ENCODE measurements at places on chromosomes 11 and 22.

GRCh38 chr11:61297746-61298145 is 2.6 kb upstream of the VWCE start:
- DNase-seq = peak; percentile 97

GRCh38 chr11:75994616-75995015 is 179.6 kb downstream of the UVRAG start:
- DNase-seq = no peak

GRCh38 chr11:40302669-40303068 is 1156.8 kb downstream of the LRRC4C start:
- no peak for DNase-seq

GRCh38 chr22:30876221-30876751 is 92.3 kb downstream of the MORC2 start:
- no peak for DNase-seq

DNA sequence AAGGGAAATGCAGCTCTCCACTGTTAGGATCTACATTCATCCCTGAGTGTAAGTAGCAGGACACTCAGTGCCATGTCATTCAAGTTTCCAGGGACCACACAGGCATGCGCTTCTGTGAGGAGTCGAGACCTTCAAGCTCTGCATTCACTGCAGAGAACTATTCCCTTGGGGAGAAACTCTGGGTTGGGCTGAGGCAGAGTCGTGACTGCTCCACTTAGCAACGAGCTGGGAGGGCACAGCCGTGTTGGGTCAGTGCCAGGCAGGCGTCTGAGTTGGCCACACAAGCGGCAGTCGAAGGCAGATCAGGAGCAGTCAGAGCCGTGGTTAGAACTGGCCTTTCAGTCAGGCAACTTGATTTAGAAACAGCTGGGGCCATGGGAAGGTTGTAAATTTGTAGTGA is 14.7 kb downstream of the MPEG1 start:
- no peak for DNase-seq

DNA sequence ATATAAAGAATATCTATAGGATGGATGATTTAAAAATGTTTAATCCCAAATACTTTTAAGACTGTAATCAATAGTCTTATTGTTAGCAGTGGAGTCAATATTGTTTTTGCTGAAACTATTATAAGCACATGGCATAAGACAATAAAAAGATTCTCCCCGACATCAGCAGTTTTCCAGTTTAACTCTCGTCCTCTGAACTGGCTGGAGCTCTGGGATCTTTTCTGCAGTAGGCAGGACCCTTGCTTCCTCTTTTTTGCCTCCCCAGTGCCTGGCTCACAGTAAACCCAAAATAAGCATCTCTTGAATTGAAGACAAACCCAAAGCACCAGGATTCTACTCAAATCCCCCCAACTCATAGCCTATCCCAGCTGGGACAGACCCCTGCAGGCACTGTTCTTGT is 32.9 kb downstream of the KCNJ1 start:
- DNase-seq = no peak

- DNase-seq = no peak
Measured at GRCh38 chr11:34267013-34267412, 90.8 kb downstream of the ABTB2 start.

DNA sequence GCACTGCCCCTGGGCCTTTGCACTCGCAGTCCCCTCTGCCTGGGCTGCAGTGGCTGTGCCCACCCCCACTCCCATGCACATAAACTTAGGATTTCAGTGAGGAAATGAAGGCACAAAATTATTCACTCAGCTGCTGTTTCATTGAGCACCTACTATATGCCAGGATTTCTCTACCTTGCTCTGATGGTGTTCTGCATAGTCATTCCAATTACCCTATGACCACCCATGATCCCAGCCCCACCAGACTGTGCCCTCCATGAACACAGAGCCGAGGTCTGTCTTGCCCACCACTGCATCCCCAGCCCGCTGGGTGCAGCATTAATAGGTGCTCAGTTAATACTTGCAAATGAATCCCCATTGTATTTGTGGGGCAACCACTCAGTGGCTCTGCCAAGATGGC is 10.9 kb downstream of the CYTH4 start:
- DNase-seq = no peak

DNA sequence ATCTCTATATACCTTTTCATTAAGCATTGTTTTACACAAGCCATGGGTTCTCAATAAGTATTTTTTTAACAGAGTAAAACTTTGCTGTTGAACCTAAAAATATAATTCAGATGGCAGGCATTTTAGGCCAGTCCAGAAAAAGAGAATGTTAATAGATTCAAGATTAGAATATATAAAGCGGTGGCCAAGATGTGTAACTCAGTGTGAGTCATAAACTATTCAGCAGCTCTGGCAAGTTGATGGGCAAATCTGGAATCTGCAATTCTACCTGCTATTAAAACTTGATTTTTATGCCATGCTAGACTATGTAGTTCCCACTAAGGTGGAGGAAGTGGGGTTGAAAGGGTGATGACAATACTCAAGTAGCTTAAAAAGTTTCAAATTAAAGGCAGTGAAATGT is 45.4 kb downstream of the CASP12 start:
- DNase-seq = no peak

DNA sequence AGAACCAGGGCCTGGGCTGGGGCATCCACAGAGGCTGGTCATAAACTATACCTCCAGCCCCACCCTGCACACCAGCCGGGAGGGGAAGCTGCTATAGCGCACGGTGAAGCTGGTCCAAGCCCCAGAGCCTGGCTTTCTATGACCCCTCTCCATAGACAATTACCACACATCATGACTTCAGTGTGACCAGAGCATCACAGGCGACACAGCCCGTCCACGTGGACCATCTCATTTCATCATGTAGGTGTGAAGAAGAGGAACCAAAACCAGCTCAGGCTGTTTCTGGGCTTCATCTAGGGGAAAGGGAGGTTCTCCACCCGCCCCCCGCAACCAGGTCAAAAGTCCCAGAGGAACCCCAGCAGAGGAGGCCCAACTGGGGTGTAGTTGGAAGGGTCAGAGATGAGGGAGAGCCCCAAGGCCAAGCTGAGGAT is 3.0 kb downstream of the CXCR5 start:
- DNase-seq = no peak

- no peak for DNase-seq
Measured at GRCh38 chr11:134656861-134657540, 245.0 kb upstream of the B3GAT1 start.

GRCh38 chr11:1508986-1509385 is 22.4 kb upstream of the MOB2 start:
- DNase-seq = no peak

- DNase-seq = peak; percentile 70
Measured at GRCh38 chr11:66068923-66069714, 953 bp upstream of the PACS1 start.

- no peak for DNase-seq
Measured at GRCh38 chr11:118843565-118843964, 40.1 kb upstream of the CXCR5 start.

DNA sequence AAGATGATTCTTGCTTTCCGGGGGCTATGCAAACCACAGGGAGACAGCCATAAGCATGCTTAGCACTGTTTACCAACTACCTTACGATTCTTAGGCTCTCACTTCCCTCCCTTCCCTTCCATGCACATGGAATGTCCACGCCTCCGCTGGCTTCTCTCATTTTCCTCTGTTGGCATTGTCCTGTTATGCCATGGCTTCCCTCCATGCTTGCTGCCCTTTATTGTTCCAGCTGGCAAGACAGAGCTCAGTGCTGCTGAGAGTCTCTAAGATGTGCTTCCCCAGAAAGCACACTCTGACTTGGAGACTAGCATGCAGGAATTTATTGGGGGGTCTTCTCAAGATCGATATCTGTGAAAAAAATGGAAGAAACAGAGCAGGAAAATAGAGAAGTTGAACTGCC is 379.2 kb downstream of the NELL1 start:
- no peak for DNase-seq

All from dermis microvascular lymphatic vessel endothelial cell (primary cell).